B cell (primary cell): ENCODE measurements at places on chromosomes 1 and 21.

DNA sequence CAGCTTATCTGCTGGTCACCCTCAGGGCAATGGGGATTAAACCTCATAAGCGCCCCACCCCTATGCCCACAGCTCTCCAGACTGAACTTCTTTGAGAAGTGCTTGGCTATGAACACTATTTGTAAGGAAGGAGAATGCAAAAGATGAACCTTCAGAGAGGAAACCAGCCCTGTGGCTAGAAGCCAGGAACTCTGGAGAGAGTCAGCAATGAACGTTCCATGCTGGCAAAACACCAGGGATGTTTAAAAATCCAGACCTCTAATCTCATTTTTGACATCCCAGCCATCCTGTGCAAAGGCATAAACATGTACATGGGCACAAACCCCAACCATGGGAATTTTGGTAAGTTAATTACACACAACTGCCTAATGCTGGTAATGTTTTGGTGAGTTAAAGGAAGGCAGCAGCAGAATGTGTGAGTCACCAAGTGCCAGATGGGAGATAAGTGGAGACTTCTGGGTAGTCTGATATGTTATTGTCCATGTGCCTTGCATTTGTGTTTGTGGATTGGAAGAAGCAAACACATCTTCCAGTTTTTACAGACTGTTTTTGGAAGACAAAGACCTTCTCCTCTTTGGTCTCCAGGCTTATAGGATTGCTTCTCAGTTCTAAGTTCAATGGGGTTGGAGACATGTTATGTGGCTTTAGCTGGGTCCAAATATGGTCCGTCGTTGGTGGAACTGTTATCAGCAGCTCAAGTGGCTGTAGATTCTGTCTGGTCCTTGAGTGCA lies 174.1 kb upstream of the ETV3 start:
- no peak for DNase-seq

DNA sequence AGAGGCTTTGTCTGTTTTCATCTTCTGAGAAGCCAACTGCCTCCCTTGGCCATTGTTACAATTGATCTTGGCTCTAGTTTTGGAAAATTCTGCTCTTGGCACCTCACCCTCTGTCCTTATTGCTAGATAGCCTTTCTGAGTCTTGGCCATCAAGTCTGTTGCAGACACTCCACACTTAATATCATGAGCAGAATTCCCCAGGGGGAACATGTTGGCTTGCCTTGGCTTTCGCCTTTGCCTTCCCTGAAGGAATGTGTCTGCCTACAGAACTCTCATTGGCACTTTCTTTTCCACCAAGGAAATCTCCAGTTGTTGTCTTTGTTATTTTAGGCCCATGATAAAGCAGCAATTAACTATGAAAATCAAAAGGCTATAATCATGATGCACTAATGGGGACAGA lies 42.7 kb upstream of the LDLRAP1 start:
- no peak for DNase-seq

- no peak for DNase-seq
Measured at GRCh38 chr1:82995951-82996350, 1003.0 kb downstream of the TTLL7 start.

- DNase-seq: no peak
Measured at GRCh38 chr1:156033011-156033410, 12.3 kb upstream of the SSR2 start.

DNA sequence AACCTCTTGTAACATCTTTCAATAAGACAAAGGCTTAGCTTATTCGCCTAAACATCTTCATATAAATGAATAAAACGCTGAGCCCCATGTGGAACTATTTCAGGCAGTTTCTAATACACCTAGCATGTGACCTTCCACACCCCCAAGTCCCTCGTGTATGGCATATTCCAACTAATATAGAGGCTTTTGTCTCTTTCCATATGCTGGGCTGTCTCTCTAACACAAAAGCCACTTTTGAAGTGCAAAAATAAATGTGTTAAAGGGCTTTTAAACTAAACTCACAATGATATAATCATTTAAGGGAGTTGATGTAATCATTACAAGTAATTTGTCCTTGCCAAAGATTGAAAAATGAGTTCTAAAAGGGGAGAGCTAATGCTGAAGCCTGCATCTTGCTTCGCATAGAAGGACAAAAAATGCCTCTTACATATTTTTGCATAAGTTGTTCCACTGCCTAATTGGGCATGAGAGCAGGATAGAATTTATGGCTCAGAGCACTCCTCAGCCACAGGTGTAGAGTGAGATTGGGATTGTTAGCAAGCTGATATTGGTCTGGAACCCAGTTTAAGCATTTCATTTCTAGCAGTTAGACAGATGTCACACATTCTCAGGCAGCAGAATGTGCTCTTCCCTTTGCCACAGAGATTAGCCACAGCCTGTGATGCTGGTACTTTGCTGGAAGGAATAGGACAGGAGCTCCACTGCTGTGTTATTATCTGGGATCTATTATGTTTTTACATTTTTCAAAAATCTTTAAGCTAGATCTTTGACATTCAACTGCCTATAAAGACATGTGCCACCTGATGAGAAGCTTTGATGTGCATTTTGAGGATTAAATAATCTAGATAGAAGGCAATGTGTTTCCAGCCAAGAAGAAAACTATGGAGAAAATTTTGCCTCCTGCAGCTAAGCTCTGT lies 1044.4 kb downstream of the ADGRL2 start:
- DNase-seq: no peak

- no peak for DNase-seq
Measured at GRCh38 chr1:183097438-183098051, 74.3 kb downstream of the LAMC1 start.

DNA sequence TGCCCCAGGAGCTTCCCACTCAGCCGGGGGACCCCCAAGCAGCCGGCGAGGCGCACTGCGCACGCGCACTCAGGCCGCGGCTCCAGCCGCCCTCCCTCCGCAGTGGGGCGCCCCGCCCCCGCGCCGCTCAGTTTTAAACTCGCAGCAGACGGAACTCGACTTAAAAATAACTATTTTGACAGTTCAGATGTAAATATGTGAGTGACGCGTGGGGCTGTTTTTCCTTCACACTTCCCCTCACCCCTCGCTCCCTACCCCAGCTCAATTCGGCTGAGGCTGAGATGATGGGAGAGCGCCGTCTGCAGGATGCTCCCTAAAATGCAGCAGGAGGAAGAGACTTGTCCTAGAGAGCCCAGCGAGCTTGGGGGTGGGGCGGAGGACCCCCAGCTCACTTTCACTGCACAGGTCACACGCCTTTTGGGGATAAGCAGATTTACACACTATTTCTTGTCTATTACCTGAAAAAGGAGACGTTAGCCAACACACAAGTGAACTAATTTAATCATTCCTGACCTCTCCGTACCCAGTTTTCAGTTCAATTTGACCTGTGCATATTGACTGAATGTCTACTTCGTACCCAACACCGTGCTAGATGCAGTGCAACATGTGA lies 8.9 kb upstream of the LEMD1 start:
- DNase-seq: peak; percentile 88

DNA sequence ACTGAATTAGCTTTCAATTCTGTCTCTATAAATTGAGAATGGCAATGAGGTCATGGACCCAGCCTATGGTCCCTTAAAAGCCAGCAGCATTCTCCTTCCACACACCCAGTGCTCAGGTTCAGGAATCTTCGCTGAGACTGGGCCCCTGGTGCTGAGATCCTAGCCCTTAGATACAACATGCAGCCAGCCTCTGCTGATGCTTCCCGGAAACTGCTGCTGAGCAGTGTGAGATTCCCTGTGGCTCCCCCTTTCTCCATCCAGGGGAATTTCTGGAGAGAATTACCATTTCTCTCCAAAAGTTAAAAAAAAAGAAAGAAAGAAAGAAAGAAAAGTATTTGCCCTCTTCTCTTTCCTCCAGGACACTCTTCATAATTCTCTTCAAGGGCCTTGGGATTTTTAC lies 31.7 kb upstream of the RALGPS2 start:
- DNase-seq: no peak

DNA sequence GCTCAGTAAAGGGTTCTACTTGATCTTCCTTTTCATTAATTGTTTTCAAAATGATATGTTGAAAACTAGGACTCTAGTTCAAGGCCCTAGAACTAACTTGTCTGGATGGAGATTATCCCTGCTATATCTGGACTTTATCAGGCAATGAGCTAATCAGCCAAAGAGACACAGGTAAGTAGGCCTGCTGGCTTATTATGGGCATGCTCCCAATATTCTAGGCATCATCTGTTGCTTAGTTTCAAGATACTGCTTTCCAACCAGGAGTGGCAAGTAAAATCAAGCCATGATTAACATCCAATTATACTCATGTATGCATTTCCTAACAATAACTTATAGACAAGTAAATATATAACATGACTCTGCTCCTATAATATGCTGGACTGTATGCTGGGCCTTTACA lies 4.2 kb downstream of the DNASE2B start:
- no peak for DNase-seq

- DNase-seq: no peak
Measured at GRCh38 chr1:26814377-26814776, 12.1 kb upstream of the ZDHHC18 start.
